GM06990 (cell line): ENCODE measurements at places on chromosomes 13 and 19.

GRCh38 chr19:50590191-50590590 is 22.0 kb upstream of the LRRC4B start:
- DNase-seq = no peak

GRCh38 chr19:10828981-10829821 is 6.8 kb downstream of the TMED1 start:
- no peak for DNase-seq

- no peak for DNase-seq
These were observed at the start of gene LGALS13 for GRCh38 chr19:39602224-39602623. Gene LGALS13 (plus strand): TSS chr19:39602524. CDS start chr19:39602569, 45 bp downstream.

GRCh38 chr19:53903055-53903680 is 5.9 kb upstream of the CACNG7 start:
- no peak for DNase-seq

- no peak for DNase-seq
These were observed 2.9 kb upstream of the ARHGAP45 start for GRCh38 chr19:1063909-1064660.

DNA sequence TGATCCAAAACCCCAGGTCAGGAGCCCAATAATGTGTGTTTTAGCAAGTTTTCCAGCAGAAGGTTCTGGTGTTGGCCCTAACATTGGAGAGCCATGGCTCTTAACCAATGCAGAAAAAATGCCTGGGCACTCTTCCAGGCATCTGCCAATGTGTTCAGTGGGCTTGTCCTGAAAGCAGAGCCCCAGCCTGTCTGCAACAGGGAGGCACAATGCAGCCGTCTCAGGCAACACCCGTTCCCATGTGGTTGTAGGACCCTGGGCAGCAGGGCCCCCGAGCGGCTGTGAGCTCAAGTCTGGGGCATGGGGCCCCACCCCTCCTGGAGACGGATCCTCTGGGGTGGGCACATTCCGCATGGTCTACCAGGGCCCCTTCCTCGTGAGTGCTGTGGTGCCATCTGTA is 58.1 kb upstream of the SIAH3 start:
- DNase-seq = no peak

DNA sequence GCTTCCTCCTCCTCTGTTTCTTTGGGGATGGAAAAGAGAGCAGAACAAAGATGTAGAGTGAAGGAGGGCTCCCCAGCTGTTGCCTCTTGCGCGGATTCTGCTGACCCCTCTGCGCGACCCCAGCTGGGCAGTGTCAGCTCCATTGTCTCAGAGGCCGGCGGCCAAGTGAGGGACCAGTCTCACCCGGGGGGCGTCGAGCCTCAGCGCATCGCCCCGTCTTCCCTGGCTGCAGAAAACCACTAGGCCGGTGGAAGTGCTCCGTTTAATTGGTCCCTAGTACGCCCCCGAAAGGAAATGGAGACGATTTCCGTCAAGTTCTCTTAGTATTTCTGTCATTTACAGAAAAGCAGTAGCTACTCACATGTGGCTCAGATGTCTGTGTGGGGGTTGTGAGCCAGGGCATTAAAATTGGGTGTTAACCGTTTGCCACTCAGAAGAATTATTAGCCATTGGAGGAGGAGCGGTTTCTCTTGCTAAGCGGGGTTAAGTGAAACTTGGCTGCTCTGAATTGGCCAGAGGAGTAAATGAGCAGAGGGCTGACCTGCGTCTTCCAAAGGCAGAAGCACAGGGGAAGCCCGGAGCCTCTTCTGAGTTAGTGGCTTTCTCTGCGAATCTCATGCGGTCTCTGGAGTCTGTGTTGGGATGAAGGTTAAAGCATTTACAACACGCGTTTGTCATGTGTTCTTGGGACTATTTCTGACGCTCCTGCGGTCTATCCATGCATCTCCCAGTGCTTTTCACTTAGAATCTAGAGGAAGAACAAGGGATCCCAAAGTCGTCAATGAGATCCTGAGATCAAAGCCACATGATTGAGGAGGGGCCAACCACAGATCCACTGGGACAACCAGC is 132.8 kb upstream of the MYO16 start:
- no peak for DNase-seq

DNA sequence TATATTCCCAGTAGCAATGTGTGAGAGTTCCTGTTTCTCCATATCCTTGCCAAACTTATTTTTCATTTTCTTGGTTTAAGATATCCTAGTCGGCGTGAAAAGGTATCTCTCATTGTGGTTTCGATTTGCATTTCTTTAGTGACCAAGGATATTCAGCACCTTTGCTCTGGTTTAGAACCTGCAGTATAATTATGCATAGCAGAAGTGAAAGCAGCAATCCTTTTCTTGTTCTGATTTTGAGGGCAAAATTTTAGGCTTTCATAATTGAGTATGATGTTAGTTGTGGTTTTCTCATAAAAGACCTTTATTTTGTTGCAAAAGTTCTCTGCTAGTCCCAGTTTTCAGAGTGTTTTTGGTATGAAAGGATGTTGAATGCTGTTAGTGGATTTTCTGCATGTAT is 491.0 kb downstream of the FGF9 start:
- DNase-seq = peak; percentile 77

GRCh38 chr13:114032126-114032799 is 58.4 kb upstream of the C13orf46 start:
- DNase-seq = no peak

- no peak for DNase-seq
These were observed 9.9 kb downstream of the LRFN1 start for GRCh38 chr19:39310558-39311311.

DNA sequence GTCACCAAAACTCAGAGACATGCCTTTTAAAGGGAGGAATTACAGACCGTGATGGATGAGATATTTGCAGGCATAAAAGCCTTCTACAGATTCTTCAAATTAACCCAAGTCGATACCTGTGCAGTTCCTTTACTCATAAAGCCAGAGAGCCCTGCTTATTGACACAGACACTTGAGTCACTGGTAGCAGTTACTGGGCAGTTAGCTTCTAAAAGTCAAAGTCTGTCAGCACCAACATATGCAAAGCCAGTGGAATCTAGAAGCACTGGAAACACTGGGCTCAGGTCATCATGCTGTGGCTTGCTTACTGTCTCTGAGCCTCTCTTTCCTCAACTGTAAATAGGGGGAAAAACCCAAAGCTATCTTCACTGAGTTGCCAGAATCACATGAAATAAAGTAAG is 25.7 kb upstream of the LRCH1 start:
- no peak for DNase-seq

GRCh38 chr13:113275387-113275786 is 21.7 kb upstream of the LAMP1 start:
- DNase-seq = no peak

GRCh38 chr19:41956621-41957020 is 2.5 kb downstream of the RABAC1 start:
- DNase-seq = no peak

DNA sequence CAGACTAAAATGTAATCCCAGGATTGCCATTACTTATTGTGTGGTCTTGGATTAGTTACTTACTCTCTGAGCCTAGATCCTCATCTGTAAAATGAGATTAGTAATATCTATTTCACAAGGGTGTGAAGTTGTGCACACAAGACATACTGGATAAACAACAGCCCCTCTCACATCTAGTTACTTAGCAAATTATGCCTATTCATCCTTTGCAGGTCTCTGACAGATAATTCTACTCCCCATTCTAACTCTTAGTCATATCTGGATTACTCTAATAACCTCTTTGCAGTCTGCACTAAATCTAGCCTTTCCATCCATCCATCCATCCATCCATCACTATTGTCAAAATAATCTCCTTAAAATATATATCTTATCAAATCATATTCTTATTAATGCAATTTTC is 12.4 kb downstream of the MTRF1 start:
- no peak for DNase-seq

- no peak for DNase-seq
These were observed 10.7 kb downstream of the AP2S1 start for GRCh38 chr19:46839752-46840497.

- no peak for DNase-seq
These were observed 15.2 kb upstream of the F7 start for GRCh38 chr13:113090415-113090770.

GRCh38 chr19:10568062-10568825 is 535 bp downstream of the CDKN2D start:
- no peak for DNase-seq

GRCh38 chr13:90315061-90315460 is 1032.4 kb upstream of the MIR17HG start:
- DNase-seq = no peak

- DNase-seq = no peak
These were observed 6.1 kb downstream of the HAUS8 start for GRCh38 chr19:17069193-17069592.

DNA sequence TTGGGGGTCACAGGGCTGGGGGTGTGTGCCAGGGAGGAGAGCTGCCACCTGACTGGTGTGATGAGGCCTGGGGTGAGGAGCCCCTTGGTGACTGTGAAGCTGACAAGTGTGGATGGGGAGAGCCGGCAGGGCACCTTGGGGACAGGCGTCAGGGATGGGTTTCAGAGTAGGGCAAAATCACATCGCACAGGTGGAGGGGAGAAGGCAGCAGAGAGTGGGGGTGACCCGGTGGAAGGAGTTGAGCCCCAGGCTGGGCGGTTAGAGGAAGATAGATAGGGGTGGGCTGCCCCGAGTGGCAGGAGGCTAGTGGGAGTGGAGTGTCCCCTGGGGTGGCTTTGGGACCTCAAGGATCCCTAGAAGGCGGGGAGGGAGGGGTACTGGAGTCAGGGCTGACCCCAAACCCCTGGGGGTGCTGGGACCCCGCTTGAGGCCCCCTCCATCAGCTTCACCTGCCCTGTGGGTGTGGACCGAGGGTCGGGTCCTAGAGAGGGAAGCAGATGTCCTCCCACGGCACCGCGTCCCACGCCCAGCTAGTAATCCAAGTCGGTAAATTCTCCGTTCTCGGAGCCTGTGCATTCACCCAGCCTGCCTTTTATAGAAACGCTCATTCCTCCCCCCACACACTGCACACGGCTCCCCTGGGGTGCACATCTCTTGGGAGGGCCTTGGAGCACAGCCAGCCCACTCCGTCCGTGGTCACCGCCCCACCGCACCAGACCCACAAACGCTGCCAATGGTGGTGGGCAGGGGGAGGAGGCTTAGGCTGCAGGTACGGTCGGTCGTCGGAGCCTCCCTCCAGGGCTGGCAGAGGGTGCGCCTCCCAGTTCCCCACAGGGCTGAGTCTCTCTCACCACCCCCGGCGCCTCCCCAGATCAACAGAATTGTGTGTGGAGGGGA is 2.4 kb downstream of the CTXN1 start:
- no peak for DNase-seq

DNA sequence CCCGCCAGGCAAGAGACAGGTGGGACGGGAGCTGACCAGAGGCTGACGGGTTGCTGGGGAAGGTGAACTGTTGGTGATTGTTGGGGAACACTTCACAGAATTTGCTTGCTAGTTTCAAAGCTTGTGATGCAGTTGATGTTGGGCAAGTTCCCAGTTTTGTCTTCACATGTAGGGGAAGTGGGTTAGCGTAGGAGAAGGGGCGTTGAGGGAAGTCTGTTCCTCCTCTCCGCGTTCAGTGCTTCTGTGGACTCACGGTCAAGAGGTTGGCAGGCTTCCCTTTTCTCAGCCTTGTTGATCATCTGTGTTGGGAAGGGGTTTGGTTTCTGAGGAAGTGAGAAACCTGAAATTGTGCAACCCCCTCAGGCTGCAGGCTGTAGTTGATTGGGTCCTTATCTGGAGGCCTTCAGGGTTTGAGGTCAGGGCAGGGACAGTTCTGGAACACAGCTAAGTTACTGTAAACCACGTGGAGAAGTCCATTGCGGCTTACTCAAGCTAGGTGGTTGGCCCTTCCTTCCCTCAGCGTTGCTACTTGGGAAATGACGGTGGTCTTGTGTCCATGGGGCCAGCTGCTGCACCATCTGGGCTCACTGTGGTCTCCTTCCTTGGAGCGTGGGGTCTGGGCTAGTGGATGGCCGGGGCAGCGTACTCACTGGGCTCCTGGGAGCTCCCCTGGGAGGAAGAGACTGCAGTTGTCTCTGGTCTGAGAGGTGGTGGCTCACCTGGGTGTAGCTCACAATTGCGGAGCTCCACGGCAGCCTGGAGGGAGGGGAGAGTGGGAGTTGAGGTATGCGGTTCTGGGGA is 7.5 kb downstream of the RPS9 start:
- peak; percentile 62 for DNase-seq

GRCh38 chr13:26600343-26600742 is 42.9 kb downstream of the WASF3 start:
- no peak for DNase-seq

- DNase-seq = peak; percentile 68
These were observed 46.3 kb downstream of the BRD4 start for GRCh38 chr19:15285896-15286591.

DNA sequence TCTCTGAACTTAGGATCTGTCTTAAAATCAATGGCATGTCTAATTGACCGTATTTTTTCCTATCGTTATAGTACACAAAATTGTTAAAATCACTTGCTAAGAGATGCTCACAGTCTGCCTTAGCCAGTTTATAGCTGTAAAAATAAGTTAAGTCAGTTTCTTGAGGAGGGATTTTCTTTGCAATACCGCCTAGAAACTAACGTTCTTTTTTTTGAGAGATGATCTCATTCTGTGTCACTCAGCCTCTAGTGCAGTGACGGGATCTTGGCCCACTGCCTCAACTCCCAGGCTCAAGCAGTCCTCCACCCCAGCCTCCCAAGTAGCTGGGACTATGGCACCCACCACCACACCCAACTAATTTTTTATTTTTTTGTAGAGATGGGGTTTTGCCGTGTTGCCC is 4.4 kb downstream of the CKAP2 start:
- DNase-seq = no peak

DNA sequence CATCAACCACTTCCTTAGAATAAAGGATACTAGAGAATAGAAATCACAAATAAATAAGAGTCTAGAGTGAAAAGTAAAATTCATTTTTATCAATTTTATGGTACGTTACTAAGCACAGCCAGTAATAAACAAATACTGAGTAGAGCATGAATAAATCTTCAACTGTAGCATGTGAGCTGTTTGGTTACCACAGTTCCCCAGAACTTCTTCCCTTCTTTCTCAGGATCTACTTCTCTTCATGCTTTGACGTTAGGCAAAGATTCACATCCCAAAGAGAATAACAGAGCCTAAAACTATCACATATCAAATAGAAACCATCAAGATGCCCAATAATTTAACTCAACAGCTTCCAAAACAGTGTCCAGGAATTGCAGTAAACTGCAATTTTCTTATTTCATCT is 7.4 kb downstream of the RUBCNL start:
- DNase-seq = no peak

DNA sequence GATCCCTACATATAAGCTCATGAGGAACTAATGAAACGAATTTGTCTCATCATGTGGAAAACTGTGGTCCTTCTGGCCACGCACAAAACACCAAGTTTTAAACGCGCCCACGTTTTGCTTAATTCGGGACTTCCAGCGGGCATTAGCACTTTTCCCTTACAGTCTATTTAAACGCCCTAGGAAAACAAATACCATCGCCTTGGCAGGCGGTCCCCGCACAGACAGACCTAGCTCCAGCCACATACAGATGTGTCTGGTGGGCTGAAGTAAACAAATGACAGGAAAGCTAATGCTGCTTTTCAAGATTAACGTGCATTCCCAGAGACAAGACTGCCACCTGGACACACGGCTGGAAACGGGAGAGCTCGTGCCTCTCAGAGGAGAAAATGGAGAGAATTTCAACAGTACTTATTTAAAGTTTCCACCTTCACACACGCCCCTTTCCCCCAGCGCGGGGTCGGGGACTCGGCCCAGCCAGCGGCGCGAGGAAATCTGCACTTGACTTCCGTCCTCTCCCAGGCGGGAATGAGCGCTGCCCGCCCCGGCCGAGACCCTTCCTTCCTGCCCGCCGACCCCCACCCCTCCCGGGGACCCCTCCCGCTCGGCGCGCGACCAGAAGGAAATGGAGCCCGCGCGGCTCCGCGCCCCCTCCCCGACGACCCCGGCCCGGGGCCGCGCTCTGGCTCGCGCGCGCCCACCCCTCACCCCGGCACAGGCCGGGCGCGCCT is 931 bp downstream of the USP12 start:
- peak; percentile 61 for DNase-seq
